ENCODE measurements at places on chromosomes 5 and 9.
A peak's percentile ranks its signal among the peaks of the same experiment; 100 is the strongest.

GRCh38 chr5:28226407-28226806 is 1188.0 kb upstream of the CDH9 start:
- DNase-seq: no peak

GRCh38 chr5:111748304-111748763 is 8.7 kb downstream of the NREP start:
- DNase-seq: no peak

- DNase-seq: no peak
Measured at GRCh38 chr9:98929071-98929470, 14.6 kb upstream of the COL15A1 start.

- no peak for DNase-seq
Measured at GRCh38 chr9:126337729-126338372, 11.2 kb downstream of the MVB12B start.

DNA sequence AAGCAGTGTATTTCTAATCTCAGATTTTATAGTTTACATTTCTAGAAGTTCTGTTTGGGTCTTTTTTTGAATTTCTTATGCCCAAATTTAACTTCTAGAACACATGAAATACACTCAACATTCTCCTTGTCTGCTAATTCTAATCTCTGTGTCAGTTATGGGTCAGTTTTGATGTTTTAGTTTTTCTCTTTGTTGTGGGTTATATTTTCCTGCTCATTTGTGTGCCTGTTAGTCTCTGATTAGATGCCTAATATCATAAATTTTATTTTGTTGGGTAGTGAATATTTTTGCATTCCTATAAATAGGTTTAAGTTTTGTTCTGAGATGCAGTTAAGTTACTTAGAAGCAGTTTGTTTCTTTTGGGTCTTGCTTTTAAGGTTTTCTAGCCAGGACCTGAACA is 12.4 kb downstream of the LCP2 start:
- no peak for DNase-seq

- DNase-seq: no peak
Measured at GRCh38 chr9:132536124-132536523, 46.3 kb upstream of the BARHL1 start.

DNA sequence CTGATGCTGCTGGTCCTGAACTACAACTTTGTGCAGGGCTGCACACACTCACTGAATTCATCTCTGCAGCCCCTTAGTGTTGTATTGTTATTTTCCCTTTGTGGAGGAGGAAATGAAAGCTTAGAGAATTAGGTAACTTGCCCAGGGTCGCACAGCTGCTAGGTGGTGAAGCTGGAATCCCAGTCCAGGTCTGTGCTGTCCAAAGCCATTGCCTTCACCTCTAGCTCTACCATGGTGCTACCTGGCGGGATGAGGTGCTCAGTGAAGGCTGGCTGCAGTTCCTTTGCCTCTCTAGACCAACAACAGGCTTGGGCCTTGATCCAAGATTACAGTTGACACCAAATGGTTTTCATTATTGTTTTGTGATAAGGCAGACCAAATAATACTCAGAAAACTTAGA is 177.8 kb upstream of the PITX1 start:
- no peak for DNase-seq

GRCh38 chr9:68750255-68750654 is 45.2 kb downstream of the PIP5K1B start:
- DNase-seq: no peak

- DNase-seq: no peak
Measured at GRCh38 chr9:125074976-125075375, 68.4 kb downstream of the SCAI start.

DNA sequence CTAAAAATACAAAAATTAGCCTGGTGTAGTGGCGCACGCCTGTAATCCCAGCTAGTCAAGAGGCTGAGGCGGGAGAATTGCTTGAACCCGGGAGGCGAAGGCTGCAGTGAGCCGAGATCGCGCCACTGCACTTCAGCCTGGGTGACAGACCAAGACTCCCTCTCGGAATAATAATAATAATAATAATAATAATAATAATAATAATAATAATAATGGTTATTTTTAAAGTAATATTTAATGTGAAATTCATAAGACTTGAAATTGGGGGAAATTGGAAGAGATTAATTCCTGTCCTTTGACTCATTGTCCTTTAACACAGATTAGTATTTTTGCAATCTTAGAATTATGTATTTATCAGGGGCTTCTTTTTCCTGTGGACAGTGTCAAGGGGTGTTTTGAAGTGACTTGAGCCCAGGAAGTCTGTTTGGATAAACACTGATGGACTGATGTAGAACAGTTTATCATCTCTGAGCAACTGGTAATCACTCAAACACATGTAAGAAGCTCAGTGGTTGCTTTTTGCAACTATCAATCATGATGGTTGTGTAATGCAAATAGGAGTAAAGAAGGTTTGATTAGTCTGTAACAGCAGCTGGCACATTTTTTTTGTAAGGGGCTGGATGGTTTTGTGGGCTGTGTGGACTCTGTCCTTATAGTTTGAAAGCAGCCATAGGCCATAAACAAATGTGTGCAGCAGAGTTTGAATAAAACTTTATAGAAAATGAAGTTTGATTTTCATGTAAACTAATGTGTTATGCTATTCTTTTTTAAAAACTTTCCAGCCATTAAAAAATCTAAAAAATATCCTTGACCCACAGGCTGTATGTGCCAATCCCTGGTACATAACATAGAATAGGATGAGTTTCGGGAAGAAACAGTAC is 93.5 kb downstream of the F2RL2 start:
- no peak for DNase-seq

GRCh38 chr9:133370685-133371084 is 5.2 kb downstream of the SURF4 start:
- no peak for DNase-seq

GRCh38 chr9:33750307-33750838 is 45.0 kb upstream of the PRSS3 start:
- DNase-seq: no peak

DNA sequence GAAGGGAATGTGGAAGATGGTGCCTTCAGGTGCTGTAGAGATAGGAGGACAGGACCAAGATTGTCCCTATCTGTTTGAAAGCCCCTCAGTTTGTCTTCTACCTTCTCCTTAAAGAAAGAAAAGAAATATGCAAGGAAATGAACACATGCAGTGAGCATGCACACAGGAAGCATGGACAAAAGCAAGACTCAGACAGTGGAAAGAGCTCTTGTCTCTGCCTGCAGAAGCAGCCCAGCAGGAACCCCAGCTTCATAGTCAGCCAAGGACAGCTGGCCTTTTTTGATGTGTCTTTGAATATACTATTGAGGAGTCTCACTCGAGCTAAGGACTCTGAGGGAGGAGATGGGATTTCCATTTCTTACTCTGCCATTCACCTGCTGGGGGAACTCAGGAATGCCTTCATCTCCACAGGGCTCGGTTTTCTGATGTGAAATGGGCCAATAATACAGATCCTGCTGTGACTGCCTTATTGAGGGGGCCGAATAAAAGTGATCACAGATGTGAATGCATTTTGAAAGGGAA is 132.5 kb upstream of the ADRA1B start:
- DNase-seq: no peak

DNA sequence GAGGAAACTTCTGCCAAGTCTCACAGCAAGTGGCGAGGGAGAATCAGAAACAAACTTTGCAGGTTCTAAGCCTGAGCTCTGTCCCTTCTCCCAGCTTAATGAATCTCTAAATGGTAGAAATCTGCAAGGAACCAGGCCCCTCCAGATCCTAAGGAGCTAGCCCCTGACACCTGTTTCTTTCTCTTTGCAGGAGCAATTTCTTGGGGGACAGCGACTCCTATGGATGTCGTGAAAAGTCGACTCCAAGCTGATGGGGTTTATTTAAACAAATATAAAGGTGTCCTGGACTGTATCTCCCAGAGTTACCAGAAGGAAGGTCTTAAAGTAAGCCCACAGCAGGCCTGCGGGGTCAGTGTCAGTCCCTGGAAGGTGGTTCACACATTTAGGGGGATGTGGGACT is 21.8 kb downstream of the IL9 start:
- no peak for DNase-seq

GRCh38 chr5:141914199-141914743 is 9.4 kb upstream of the DELE1 start:
- DNase-seq: peak; percentile 8

GRCh38 chr5:178519804-178520203 is 70.4 kb downstream of the COL23A1 start:
- no peak for DNase-seq

DNA sequence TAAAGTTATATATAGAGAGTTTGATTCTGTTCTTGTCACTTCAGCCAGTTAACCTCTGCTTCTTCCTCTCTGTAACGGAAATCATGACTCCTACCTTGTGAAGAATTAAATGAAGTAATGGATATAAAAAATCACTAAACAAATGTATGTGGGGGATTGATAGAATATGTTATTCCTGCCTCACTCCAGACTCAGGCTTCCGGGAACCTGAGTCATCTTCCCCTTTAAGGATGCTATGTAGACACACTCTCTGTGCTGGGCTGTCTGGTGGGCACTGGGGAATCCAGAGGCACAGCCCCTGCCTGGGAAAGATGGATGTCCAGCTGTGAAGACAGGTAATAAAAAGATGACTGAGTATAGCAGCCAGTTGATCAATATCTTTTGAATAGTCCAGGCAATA is 77.4 kb downstream of the ZNF618 start:
- DNase-seq: no peak

- no peak for DNase-seq
Measured at GRCh38 chr9:98916660-98917059, 27.0 kb upstream of the COL15A1 start.

DNA sequence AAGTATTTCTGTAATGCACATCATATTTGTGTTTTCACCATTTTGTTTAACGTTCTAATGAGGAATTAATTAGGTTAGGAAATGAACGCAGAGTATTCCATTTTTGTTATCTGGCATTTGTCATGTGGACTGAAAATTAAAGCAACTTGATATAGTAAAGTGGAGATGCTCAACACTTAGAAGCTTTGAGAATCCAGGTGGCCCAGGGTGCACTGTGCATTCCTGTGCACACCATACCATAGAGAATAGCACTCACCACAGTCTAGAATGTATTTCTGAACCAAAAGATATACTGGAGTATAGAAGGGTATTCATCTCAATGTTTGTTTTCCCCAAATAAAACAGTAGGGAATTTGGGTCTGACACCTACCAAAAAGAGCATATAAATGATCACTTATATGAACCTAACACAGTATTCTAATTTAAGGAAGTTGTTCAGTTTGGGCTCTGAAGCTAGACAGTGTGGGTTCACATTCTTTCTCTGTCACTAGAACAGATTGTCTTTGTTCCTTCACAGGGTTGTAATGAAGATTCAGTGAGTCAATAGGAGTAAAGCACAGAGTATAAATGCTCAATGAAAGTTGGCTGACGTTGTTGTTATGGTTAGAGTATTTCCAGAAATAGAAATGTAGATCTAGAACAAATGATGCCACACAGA is 125.6 kb upstream of the DMRT1 start:
- no peak for DNase-seq

GRCh38 chr9:24820196-24820595 is 274.5 kb upstream of the IZUMO3 start:
- no peak for DNase-seq

DNA sequence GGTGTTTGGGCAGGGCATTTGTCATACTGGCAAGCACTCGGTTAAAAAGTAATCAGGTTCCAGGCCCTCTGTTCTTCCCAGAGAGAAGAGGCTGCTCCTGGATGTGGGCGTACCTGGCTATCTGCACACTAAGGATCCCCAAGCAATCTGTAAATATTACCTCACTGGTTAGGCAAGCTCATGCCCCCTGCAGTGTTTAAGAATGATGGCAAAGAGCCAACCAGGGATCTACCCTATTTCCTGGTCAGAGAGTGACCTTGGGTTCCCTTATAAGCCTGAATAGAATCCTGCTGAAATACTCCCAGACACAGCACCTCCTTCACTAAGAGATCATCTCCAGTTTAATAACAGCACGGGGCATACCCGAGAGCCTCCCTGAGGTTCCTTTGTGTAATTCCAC is 181.2 kb downstream of the PIK3R1 start:
- DNase-seq: no peak
